RWPE2 (cell line): ENCODE measurements at places on chromosomes 16 and 17.

DNA sequence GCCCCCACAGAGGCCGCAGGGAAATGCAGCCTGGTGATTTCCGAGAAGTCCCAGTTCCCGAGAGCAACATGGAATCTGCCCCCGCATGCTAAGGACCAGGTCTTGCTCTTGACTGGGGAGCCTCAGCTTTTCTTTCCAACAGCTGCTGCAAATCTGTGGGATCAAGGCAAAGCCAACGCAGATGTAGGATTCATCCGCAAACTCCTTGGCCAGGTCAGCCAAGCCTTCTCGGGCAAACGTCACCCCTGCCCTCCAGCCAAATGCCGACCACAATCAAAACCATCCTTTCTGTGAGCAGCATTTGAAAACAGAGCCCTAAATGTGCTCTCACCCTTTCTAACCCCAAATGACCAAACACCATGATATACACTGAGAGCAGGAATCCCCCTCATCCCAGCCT, 54.0 kb downstream of the MRM3 start:
- no peak for DNase-seq

GRCh38 chr17:4008082-4008435, 43.8 kb upstream of the ATP2A3 start:
- DNase-seq = no peak

DNA sequence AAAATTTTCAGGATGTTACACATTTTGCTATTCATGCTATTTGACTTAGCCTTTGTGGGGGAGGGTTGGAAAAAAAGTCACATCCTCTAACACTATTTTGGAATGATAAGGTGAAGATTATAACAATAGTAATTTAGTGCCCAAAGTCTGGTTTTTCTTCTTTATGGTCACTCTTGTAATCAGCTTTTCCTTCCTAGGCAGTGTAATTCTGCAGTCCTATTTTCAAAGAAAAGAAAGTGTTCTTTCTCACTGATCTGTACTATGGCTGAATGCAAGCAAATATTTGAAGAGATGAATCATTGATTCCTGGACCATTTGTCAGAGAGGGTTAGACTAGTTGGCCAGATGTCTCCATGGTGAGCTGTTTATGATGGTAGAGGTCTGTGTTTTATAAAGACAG, 8.4 kb downstream of the RSPRY1 start:
- no peak for DNase-seq

DNA sequence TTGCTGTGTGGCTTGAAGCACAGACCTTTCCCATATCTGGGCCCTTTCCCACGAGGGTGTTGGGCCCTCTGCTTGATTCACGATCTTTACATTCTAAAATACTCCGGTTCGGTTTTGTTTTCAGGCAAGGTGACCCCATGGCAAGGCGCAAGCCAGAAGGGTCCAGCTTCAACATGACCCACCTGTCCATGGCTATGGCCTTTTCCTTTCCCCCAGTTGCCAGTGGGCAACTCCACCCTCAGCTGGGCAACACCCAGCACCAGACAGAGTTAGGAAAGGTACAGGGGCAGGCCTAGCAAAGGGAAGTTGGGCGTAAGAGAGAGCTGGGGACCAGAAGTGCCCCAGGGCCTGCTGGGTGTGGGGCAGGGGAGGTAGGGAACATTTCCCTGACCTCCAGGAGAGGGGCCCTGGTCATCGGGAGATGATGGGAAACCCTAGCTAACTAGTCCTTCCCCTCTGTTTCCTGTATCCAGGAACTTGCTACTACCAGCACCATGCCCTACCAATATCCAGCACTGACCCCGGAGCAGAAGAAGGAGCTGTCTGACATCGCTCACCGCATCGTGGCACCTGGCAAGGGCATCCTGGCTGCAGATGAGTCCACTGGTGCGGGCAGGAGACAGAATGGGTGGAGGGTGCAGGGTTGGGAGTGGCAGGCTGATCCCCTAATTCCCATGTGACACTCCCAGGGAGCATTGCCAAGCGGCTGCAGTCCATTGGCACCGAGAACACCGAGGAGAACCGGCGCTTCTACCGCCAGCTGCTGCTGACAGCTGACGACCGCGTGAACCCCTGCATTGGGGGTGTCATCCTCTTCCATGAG, 1.4 kb downstream of the ALDOA start:
- DNase-seq = no peak

- DNase-seq = peak; percentile 91
Measured at GRCh38 chr16:4936991-4937781, at the start of gene PPL. TSS of gene PPL (minus strand) at chr16:4937148. CDS start at chr16:4937045, 103 bp downstream.

DNA sequence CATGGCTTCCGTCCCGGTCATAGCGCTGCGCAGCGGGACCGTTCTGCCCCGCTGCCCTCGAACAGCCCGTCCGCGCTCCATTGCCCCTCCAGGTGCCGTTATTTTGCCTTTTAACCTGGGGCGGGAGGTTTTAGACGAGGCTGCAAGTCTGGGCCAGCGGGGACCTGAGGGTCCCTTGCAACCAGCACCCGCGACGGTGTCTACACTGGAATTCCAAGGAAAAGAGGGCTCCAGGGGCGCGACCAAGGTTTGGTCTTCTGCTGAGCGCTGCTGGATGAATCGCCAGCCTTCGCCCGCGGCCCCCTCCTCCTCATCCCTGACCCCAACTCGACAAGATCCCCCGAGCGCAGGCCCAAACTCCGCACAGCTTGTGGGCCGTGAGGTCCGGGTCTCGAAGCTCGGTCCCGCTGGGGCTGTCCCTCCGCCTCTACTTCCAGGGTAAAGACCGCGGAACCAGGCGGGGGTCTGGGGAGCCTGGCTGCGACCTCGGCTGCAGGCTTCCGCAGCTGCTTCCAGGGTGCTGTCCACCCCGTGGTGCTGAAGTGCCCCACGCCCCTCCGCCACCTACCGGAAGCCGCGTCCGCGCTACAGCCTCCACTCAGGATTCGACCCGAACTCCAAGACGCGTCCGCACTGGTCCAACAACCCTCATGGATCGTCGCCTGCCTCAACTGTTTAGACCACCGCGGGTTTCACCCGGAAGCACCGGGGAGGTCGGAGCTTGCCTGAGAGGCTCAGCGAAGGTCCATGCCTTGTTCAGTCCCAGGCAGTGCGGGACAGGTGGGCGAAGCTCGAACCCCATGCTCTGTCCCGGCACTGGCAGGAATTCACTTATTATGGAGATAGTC, 10.1 kb upstream of the CA4 start:
- DNase-seq = no peak

DNA sequence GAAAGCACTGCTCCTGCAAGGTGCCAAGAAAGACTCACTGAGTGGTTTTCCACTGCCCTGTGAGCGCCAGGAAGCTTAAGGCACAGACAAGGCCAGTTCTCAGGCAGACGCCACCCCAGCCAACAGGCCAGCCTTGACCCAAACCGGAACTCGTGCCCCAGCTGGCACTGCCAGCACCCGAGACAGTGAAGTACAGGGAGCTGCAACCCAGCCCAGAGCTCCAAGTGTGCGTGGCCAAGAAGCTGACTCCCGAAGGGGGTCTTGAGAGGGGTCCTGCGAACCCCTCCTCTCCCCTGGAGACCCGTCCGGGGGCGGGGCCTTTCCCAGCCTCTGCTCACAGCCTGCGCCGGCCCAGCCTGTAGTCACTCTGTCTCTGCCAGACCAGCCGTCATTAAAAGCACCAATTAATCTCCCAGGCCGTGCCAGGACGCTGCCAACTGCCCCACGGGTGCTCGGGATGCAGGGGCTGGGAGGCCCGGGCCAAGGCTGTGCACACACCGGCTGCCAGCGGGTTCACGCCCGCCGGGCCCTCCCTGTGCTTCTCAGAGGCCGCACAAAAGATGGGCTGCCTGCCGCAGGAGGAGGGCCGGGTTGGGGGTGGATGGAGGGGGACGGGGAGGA, 4.4 kb upstream of the SOX8 start:
- no peak for DNase-seq

DNA sequence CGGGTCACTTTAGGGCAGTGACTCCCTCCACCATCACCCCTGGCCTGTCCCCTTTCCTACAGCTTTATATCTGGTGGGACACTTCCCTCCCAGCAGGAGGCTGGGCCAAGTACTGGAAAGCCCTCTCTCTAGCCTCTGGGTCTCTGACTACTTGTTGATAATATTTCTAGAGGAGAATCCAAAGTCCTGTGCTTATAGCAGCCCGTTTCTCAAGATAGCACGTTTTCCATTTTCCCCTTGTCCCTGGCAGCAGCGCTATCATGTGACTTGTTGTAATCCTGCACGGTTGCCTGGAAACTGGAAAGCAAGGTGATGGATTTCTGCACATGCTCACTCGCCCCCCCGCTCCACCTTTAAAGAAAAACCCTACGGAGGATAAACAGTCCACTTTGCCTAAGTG, 3.3 kb upstream of the AXIN2 start:
- DNase-seq = no peak

- DNase-seq = no peak
Measured at GRCh38 chr16:14302031-14302398, 230.9 kb downstream of the MRTFB start.

DNA sequence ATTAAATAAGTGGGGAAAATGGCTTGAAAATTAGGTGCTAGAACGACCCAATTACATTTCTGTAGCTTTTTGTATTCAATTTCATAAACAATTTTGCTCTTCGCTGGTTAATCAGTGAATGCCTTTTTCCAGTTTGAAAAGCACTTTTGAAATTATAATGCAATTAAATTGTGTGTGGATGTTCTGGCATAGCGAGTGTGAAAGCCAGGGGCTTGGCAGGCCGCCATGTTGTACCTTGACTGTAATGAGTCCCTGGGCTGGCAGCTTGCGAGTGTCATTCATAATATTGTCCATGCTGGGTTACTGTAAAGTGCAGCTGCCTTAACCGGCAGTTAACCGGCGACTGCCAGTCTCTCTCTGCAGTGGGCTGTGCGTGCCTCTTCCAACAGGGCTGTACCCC, 177.8 kb downstream of the CCDC182 start:
- DNase-seq = no peak

DNA sequence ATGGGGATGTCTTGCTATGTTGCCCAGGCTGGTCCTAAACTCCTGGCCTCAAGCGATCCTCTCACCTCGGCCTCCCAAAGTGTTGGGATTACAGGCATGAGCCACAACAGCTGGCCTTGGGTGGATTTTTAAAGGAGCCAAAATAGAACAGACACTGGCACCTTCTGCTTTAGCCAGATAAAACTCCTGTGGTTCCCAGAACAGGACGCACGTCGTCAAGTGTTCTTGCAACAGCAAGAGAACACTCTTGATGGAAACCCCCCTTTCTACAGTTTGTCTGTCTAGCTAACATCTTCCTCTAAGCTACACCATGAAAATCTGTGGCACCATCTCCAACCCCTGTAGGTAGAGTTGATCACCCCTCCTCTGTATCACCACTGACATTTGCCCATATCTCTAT, 122.6 kb downstream of the NPIPB5 start:
- DNase-seq = no peak

- no peak for DNase-seq
Measured at GRCh38 chr16:76503091-76503490, 225.9 kb downstream of the CNTNAP4 start.

GRCh38 chr17:79597996-79598895, 12.6 kb downstream of the RBFOX3 start:
- DNase-seq = no peak

DNA sequence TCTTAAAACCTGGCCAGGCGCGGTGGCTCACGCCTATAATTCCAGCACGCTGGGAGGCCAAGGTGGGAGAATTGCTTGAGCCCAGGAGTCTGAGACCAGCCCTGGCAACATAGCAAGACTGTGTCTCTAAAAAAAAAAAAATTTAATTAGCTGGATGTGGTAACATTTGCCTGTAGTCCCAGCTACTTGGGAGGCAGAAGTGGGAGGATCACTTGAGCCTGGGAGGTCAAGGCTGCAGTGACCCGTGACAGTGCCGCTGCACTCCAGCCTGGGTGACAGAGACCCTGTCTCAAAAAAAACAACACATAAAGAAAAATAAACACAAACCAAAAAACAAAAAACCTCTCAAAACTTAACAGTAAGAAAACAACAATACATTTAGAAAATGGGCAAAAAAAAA, 106.3 kb downstream of the SMG6 start:
- DNase-seq = no peak

DNA sequence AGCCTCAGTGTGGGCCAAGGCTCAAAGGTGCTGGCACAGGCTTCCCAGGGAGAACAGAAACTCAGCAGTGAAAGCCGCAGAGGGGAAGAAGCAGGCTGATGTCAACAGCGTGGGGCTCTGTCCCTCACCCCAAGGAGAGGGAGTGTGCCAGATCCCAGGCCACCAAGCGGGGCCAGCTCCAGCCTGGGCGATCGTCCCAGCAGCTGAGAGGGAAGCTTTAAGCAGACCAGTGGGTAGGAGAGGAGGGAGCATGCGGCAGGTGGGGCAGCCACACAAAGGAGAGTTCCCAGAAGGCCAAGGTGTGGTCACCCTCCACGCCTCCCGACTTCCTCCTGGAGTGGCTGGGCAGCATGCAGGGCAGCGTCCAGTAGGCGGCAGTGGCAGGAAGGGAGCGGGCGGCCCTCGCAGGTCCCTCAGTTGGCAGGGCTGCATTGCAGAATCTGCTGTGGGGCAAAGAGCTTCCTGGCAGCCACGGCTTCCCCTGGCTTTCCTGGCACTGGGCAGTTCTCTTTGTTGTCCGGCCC, 6.0 kb downstream of the SYNGR2 start:
- DNase-seq = no peak

DNA sequence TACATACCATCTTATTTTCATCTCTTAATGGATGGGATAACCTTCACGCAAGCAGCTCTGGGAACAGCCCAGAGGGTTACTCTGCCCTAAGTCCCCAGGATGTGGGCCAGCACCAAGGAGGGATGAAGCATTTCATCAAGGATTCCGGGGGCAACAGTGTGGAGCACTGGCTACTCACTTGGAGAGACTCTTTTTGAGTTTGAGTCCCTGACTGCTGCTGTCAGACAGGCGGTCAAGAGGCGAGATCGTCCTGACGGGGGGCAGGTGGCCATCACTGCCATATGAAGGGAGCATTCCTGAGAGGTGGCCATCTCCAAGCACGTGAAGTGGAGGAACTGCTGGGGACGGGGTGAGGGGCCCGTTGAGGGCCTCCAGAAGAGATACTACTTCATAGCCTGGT, 18.1 kb upstream of the FOXJ1 start:
- DNase-seq = no peak

DNA sequence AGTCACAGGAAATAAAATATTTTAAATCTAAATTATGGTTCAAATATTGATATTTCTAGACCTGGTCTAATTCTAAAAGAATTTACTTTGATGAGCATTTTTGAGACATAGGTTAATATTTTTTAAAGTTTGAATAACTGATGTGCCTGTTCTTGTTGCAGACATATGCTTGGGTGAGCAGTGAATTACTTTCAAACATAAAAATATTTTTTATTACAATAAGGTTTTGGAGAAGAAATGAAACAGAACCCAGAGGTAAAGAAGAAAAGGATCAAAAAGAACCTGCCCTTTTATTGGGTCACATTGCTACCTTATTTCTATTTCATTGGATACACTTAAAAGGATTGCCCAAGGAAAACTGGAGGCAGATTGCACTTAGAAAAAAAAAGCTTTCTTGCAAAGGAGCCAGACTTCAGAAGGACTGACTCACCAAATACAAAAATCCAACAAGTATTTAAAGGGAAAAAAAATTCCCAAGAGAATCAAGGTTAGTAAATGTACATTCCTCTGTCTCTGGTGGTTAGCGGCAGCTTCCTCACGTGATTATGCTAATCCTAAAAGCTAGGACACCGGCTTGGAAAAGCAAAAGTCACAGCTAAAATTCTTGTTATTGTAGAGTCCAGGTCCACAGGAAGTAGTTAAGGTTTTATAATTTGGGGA, 18.5 kb downstream of the ENPP7 start:
- no peak for DNase-seq
